ENCODE measurements at places on chromosomes 3 and 15.

GRCh38 chr3:72287956-72288355, 503.0 kb upstream of the PROK2 start:
- no peak for DNase-seq

DNA sequence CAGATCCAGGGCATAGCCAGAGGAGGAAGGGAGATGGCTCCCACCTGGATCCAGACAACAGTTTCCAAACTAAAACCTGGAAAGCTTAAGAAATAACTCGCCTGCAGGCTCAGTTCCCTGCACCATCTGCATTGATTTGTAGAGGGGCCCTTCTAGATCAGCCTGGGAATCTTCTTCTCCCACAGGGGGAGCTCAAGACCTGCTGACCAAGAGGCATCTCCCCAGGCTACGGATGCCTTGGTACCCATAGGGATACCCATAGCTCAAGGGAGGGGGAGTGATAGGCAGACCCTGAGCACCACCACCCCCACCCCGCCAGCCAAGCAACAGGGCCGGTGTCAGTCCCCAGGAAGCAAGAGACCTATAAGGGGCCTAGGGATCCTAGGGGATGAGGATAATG, 28.0 kb upstream of the DCLK3 start:
- no peak for DNase-seq

DNA sequence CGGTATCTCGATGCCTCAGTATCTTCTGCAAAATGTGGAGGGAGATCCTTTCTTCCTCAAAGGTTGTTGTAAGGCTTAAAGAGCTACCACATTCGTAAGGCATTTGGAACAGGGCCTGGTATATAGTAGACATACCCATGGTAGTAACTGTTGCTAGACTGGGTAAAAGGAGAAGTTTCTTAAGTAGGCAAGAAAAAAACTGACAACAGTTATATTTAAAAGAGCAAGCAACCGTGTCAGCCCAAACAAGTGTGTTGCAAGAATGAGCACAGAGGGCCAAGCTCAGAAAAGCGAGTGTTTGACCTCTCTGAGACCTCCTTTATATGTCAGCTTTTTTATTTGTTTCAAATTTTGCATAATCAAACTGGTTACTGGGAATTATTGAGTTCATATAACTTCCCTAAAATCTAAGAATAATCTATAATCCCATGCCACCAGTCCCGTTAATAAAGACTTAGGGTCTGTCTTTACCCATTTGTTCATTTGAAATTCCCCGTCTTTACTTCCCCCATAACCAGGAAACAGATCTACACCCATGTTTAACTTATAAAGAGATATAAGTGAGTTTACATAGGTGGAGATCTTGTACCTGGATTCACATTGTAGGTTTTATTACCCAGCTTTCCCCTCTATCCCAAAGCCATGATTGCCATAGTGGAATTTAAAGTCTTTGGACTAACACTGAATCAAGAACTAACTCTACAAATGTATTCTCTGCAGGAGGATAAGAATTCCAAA, 7.3 kb downstream of the B3GNT5 start:
- DNase-seq = no peak

GRCh38 chr3:4416961-4417360, 50.1 kb downstream of the SUMF1 start:
- no peak for DNase-seq

DNA sequence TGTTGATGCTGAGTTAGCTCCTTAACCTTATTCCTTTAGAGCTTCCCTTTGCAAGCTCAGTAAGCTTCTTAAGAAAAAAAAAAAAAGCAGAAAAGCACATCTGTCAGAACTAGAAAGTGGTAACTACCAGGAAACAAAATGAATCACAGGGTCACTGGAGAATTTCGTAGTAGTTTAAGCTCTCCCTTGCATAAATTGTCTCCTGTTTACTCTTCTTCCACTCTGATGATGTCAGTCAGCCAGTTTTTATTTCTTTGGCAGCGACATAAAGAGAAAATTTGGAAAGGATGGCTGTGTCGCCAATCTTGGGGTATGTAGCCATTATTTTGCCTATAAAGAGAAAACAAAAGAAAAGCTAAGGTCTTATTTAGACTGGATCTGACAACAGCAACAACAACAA, 3.2 kb upstream of the GABRR3 start:
- DNase-seq = no peak

GRCh38 chr15:48602358-48603122, 43.0 kb downstream of the FBN1 start:
- DNase-seq = no peak

DNA sequence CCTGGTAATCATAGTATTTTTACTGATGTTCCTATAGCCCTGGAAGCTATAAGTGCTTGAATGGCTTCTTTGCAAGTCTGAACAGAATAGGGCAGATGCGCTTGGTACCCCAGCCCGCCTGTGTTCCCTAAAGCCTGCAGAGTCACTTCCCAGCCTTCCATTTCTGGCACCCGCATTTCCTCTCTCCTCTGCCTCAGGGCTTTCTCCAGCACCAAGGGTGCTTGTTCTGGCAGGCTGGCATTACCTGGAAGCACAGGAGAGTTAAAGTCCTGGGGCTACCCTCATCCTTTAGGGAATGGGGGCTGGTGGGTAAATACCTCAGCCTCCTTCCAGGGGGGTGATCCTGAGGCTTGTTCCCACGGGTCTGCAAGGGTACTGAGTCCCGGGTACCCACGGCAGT, 7.4 kb upstream of the CHRNA3 start:
- DNase-seq = no peak

GRCh38 chr15:53869044-53869805, 109.0 kb upstream of the UNC13C start:
- no peak for DNase-seq

DNA sequence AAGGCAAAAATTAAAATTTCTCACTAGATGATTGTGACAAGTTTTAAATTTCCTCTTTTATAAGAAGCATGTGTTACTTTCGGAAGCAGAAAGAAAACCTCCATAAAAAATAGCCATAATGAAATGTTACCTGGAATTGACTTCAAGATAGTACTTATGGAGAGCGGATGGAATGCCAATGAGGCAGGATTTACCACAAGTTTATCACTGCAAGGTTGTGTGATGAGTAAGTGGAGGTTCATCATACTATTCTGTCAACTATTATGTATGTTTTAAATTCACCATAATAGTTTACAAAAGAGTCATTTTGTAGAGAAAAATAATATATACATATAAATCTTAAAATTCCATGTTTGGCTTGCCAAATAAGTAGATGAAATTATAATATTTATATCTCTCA, 230.3 kb downstream of the SCAPER start:
- DNase-seq = no peak

DNA sequence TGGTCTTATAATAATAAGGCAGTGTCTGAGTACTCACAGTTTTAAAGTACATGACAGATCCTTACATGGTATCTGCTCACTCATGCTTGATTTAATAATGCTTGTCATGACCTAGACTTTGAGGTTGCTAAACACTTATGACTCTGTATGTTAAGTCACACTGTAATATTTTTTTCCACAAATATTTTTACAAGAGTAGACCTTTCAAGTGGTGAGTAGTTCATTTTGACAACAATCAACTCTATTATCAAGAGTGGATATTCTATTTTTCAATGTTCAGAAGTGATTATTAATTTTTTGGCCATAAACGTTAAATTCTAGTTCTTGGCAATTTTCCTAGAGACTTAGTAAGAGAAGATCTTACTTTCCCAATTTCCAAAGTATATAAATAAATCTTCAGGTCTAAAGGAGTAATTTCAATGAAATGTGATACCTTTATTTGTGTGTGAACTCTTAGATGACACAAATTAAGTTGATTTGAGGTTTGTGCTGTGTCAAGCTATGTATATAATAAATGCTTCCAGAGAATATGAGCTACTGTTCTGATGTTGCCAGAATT, 104.5 kb downstream of the NLGN1 start:
- no peak for DNase-seq

DNA sequence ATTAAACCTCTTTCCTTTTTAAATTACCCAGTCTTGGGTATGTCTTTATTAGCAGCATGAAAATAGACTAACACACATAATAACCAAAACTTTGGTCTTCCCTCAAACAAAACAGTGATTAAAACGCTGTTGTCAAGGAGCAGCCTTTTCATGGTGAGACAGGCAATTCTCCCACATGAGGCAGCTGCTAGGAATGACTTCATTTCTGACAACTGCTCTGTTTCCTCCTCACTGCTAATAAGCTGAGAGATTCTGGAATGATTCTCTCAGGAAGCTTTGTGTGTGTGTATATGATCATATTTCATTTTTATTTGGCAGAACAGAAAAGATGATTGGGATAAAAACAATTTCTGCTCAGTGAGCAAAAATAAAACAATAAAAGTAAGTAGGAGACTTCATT, 580.6 kb upstream of the ADAMTS9 start:
- peak; percentile 9 for DNase-seq

- no peak for DNase-seq
Measured at GRCh38 chr3:188465311-188465710, 311.4 kb downstream of the LPP start.

DNA sequence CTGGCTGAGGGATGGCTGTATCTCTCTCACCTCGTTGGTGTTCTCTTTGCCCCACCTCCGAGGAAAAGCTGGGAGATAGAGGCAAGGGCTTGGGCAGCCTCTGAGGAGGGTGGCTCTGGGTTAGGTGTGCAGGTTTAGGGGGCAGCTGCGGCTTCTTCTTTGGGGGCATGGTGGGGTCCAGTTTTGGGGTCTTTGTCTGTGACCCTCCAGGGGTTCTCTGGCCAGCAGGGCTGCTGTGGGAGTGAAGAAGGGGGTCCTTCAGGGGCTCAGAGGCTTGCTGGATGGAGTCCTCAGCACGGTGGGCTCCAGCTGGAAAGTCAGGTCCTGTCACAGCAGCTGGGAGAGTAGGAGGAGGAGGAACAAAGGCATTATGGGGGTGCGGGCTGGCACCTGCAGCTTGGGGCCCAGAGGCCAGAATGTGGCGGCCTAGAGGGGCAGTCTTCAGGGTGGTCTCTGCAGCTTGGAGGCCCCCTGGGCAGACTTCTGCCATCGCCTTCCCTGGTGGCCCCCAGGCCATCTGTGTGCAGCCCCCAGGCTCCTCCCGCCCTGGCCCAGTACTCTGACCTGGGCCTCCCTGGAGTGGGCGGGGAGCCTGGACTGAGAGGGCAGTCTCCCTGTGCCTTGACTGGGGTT, 7.0 kb downstream of the XIRP1 start:
- no peak for DNase-seq

GRCh38 chr15:80484333-80484864, 80.2 kb downstream of the ARNT2 start:
- DNase-seq = no peak

DNA sequence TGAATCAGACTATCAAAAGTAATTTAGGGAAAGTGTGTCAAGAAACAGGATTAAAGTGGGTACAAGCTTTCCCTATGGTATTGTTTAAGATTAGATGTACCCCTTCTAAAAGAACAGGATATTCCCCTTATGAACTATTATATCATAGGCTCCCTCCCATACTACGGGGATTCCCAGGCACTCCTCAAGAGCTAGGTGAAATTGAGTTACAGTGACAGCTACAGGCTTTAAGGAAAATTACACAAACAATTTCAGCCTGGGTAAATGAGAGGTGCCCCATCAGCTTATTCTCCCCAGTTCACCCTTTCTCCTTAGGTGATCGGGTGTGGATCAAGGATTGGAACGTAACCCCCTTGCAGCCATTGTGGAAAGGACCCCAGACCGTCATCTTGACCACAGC, 240.8 kb upstream of the CNTN6 start:
- DNase-seq = no peak

GRCh38 chr3:66312039-66312438, 91.2 kb downstream of the SLC25A26 start:
- DNase-seq = no peak

DNA sequence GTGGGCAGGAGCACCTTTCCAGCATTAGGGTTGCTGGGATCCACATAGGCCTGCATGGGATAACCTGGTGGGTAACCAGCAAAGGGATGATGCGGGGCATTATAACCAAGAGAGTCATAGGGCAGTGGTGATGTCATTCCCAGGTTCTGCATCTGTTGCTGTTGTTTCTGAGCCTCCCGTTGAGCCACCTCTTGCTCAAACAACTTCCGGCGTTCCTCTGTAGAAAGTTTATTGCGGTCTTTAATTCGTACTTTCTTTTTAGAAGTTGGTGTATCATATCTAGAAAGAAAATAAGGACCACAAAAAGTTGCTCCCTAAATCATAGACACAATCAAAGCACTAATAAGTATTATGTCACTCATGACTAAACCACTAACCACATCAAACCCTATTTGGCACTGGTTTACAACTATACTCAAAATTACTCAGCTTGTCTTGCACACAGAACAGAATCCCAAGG, 77.8 kb downstream of the NBEAL2 start:
- no peak for DNase-seq

- DNase-seq = no peak
Measured at GRCh38 chr15:72541674-72542073, 67.5 kb downstream of the ARIH1 start.

DNA sequence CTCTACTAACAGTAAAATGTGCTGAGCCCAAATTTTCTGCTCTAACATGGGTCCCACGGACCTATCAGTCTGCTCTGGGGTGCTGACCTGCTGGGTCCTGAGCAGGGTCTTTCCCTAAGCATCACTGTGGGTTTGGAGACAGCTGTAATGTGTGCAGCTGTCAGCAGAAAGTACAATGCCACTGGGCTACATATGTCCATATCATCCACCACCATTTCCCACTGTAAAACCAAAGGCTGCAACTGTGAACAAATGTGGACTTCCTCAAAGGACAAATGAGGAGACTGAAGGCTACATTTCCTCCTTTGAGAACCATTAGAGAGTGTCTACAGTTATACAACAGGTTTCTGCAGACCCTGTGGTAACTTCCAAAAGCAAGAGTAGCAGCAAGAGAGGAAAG, 33.8 kb upstream of the IP6K2 start:
- DNase-seq = no peak

DNA sequence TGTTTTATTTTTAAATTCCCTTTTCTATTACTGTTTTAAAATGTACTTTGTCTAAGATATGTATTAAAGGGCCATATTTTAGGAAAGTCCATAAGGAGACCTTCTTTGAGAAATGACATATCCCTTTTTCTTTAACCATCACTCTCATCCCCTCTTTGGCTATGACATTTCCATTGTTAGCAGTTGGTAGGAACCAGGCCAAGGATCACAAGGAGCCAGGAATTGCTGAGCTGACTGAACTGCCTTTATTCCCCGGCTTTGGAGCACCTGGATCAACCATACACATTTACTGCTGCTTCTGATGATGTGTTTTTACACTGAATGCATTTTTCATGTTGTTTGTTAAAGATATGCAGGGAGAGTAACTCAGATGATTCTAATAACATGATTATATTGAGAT, 79.7 kb downstream of the HHLA2 start:
- DNase-seq = no peak

DNA sequence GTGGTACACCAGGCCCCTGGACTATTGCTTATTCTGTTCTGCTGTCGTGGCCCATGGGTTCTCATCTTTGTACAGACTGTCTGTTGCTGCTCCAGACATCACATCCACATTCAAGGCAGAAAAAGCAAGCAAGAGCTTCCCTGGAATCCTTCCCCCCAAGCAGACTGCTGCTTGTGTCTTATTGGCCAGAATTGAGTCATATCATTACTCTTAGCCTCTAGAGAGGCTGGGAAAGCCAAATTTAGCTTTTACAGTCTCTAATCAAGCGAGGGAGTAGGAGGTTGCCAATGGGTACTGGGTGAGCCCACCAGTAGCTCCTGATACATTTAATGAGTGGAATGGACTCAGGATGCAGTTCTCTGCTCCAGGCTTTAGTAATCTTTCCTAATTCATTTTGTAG, 39.4 kb downstream of the RAB6B start:
- DNase-seq = no peak

- no peak for DNase-seq
Measured at GRCh38 chr15:36365963-36366362, 213.5 kb upstream of the CDIN1 start.
